ENCODE measurements at places on chromosomes 11 and 22.

GRCh38 chr11:111923351-111923788, 4.7 kb downstream of the C11orf52 start:
- no peak for DNase-seq

DNA sequence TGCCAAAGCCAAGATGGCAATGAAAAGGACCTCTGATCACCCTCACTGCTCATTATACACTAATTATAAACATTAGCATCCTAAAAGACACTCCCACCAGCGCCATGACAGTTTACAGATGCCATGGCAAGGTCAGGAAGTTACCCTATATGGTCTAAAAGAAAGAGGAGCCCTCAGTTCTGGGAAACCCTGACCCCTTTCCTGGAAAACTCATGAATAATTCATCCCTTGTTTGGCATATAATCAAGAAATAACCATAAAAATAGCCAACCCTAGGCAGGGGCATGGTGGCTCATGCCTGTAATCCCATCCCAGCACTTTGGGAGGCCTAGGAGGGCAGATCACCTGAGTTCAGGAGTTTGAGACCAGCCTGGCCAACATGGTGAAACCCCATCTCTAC, 12.7 kb upstream of the CAPN5 start:
- no peak for DNase-seq

DNA sequence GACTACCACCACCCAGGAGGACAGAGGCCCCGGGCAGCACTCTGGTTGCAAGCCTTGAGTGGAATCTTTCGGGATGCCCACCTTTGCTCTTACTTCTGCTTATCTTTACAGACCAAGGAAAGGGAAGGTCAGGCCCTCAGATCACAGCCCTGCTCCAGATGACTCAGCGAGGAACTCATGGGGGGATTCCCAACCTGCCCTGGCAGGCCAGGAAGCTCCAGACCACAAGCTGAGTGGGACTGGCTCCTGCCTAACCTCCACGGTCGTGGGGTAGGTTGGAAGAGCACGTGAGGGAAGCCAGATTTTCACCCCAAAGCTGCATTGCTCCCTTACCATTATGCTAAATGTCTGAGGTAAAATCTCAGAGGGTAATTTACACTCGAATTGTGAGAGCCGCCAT, 11.8 kb downstream of the TBC1D10A start:
- DNase-seq, result no peak

GRCh38 chr11:3981084-3981633, 113.4 kb upstream of the RRM1 start:
- DNase-seq, result no peak

- DNase-seq, result no peak
These were observed 3.9 kb downstream of the CDC42EP1 start for GRCh38 chr22:37564111-37564711.

DNA sequence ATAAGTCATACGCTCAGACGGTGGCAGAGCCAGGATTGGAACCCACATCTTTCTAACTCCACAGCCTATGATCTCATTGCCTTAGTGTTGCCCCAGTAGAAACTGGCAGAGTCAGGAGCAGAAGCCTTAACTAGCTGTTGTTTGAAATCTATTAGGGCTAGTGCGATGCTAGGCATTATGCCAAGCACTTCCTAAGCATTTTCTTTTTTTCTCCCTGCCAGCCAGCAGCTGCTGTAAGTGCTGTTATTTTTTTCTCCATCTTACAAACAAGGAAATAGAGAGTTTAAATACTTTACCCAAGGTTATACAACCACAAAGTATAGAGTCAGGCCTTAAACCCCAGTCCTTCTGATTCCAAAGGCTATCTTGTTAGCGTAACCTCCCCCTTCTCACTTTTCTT, 161.0 kb upstream of the SORL1-AS1 start:
- no peak for DNase-seq

DNA sequence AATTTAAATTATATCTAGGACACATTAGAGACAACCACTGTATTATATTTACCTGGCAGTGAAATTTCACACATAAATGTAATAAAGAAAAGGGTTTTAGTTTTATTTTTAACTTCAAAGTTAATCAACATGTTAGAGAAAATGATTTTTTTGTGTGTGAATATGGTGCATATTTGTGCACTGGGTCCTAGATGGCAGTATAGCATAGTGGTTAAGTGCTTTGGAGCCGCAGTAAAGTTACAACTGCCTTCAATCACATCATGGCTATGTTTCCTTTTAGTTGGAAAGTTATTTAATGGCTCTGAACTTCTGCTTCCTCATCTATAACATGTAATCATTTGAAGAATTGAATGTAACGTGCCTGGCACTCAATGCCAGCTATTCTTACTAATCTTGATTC, 108.9 kb upstream of the DDI1 start:
- DNase-seq, result no peak

DNA sequence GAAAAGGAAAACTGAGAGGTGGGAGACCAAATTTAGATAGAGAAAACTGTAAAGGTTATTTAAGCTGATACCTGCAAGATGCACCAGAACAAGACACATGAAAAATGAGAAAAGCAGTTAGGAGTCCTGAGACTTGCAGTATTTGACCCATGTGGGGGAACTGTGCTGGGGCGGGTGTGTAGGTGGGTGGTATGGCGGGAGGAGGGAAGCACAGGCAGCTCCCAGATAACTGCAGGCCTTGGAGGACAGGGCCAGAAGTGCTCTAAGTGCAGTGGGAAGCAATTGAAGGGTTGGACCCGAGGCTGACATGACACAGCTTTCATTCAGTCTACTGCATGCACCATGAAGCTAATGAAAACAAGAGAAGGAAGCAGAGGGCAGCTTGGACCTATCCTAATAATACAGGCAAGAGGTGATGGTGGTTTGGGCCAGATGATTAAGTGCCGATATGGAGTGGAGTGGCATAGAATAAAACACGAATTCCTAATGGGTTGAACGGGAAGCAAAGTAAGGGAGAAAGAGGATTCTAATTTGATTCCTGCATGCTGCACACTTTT, 48.0 kb upstream of the ANO3 start:
- DNase-seq, result no peak

DNA sequence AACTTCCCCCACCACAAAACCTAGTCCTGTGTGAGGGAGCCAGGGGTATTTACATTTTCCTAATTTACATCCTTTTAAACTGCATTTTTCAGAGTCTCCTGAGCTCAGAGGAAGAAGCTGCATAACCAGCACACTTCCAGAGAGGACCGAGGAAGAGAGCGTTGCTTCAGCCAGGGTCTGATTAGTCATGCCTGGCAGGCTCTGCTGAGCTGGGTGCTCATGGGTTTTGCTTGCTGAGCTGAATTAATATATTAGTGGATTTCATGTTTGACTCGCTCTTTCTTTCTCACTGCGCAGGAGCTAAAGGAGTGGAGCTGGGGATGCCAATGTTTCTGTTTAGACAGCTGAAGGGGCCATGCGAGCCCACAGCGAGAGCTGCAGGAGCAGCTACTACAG, 539.3 kb upstream of the B3GAT1 start:
- no peak for DNase-seq

DNA sequence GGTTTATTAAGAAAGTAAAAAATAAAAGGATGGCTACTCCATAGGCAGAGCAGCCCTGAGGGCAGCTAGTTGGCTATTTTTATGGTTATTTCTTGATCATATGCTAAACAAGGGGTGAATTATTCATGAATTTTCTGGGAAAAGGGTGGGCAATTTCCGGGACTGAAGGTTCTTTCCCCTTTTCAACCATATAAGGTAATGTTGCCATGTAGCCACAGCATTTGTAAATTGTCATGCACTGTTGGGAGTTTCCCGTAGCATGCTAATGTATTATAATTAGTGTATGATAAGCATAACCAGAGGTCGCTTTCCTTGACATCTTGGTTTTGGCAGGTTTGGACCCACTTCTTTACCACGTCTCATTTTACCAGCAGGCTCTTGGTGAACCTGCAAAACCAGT, 610.4 kb upstream of the B3GAT1 start:
- no peak for DNase-seq

DNA sequence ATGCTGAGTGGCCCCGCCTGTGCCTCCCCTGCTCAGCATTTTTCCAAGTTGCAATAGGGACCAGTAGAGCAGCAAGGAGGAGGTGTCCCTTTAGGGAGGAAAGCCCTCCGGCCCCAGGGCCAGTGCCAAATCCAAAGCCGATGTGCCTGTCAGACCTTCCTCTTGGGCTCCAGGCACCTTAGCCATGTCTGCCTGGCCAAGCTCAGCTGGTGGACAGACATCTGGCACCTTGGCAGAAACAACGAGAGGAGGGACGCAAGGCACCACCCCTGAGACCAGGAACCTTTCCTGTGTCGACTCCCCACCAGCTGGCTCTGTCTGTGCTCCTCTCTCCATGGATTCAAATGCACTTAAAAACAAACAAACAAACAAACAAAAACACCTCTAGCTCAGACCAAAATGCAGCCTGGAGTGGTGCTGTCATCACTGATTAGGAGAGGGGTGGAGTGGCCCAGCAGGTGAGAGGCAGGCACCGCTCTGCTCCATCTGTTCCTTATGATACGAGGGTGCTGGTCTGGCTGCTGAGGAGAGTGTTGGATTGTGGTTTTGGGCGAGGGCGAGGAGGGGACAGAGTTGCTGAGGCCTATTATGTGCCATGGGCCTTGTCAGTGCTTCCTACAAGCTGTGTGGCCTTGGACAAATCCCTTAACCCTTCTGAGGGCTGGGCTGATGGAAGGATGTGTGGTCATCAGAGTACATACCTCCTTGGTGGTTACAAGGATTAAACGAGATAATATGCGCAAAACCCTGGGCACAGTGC, 46.2 kb downstream of the TP53I11 start:
- no peak for DNase-seq

DNA sequence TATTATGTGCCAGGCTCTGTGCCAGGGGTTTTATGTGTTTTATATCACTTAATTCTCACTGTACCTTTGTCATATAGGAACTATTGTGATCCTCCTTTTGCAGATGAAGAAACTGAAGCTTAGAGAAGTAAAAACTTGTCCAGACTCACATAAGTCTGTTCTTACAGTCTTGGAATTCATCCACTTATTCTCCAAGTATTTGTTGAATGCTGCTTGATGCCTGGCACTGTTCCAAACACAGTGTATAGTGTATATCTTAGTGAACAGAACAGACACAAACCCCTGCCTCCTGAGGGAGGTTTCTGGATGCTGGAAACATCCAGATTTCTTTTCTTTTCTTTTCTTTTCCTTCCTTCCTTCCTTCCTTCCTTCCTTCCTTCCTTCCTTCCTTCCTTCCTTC, 29.0 kb upstream of the FGF3 start:
- no peak for DNase-seq

DNA sequence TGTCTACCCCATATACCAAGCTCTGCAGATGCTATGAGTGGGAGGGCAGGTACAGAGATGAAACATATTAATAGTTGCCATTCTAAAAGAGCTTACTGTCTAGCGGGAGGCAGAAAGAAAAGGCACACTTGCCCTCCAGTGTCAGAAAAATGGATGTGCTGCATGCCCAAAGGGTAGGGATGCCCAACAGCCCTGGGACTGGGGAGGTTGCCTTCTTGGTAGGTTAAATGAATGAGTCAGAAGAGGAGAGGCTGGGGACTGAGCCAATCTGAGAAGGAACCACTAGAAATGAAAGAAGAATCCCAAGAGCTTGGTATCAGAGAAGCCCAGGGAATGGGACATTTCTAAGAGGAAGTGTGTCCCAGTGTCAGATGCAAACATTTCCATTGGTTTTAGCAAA, 1.2 kb downstream of the BIRC3 start:
- no peak for DNase-seq

GRCh38 chr11:119750056-119750455, 21.1 kb upstream of the NECTIN1 start:
- DNase-seq, result no peak
